8988T (cell line): ENCODE measurements at places on chromosomes 6 and 20.
A peak's percentile ranks its signal among the peaks of the same experiment; 100 is the strongest.

DNA sequence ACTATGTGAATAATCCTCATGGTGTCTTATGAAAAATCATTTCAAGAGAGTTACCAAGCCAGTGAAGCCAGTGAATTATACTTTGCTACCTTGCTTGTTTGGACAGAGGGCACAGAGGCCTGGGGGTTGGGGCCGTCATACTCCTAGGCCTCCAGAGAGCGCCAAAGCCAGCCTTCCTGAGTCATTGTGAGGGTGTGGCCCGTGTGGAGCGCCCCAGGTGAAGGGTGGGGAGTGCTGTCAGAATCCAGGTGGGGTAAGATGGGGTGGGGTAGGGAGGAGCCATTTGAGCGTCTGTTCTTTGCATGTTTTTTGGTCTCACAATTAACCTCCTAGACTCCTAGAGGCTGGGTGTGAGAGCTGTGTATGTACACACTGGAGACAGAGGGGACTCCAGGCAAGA, 71.1 kb downstream of the PERP start:
- no peak for DNase-seq

DNA sequence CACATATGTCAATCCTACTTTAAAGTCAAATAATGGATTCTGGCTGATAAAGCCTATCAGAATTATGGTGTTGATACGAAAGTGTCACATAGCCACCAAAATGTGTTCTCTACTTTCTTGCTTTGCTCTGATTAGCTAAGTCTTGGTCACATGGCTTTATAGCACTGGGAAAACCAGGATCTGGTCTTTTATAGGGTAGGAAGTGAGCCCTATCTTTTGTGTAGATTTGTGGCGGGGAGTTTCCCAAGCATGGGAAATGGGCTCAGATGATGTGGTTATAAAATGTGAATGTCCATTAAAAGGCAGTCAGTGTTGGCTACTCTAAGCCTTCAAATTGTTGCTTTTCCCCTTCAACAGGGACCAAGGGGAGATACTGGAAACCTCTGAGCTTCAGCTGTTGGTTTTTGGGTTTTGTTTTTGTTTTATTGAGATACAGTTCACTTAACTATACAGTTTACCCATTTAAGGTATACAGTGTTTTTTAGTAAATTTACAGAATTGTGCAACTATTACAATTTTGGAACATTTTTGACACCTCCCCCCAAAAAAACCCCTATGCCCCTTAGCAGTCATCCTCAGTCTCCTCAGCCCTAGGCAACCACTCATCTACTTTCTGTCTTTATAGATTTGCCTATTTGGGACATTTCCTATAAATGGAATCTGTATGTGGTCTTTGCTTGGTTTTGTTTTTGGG, 12.2 kb downstream of the RRP36 start:
- no peak for DNase-seq

DNA sequence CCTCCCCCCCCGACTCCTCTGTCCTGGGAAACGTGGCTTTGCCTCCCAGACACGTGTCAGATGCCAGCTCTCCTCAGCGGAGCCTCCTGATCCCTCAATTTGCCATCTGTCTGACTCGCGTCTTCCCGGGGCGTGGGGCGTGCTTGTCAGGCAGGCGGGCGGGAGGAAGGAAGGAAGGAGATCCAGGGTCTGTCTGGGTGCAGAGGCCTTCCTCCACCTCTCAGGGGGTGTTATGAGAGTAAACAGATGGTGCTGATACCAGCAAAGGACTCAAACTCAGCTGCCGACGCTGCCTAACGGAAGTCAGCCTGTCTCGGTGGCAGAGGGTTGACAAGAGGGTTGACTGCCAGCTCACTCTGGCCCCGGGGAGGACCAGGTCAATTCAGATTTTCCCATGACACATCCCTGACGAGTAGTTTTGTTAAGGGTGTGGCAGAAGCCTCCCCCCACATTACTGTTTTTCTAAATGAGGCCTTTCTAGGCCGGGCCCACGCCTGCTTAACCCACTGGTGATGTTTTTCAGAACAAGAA, 17.0 kb downstream of the UQCC2 start:
- DNase-seq: no peak

DNA sequence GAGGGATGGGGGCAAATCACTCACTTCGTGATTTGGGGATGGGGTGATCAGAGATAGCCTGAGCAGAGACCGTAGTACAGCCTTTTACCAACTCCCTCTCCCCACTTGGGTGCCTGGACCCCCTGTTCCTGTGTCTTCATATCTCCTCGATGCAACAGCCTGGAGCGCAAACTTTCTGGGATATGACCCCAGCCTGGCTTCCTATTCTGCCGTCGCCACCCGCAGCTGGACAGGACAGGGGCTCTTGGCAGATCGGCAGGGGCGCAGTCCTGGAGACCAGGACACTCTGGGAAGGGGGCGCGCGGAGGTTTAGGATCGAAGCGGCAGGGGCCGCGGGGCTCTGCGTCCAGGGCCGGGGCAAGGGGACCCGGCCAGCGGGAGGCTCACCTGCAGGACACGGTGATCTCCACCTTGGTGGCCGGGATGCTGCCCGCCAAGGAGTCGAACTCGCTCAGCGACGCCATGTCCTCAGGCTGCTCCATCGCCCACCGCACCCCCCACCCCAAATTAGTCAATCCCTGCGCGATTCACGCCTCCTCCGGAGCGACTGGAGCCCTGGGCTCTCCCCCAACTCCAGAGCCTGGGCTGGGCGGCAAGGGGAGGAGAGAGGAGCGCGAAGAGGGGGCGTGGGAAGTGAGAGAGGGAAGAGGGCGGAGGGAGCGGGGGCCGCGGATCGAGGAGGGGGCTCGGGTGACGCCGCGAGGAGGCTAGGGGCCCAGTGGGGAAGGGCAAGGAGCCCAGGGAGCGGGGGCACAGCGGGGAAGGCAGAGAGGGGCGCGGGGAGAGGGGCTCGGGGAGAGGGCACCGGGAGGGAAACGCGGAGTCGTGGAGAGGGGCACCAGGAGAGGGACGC, at the start of gene CPNE5:
TSS of gene CPNE5 (minus strand) at position 549 of the 853 bp plus-strand sequence. CDS start at position 482, 67 bp downstream.
- no peak for DNase-seq

DNA sequence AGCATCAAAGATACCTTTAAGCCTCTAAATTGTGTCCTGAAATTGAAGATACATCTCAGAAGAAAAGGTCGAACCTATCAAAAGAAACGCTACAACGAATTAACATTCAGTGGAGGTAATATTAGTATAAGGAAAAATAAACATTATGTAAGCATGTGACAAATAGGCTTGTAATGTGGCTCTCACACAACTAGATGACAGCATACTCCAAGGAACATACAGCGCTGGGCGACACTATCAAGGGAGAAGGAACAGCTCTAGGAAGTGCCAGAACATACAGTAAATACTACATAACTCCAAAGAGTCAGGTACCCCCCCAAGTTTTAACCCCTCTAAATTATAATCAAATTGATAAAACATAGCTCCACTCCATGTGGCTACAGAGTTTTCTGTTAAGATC, 103.5 kb downstream of the LAMP5 start:
- no peak for DNase-seq

GRCh38 chr6:63558278-63558677, 14.0 kb upstream of the LOC128125822 start:
- no peak for DNase-seq

DNA sequence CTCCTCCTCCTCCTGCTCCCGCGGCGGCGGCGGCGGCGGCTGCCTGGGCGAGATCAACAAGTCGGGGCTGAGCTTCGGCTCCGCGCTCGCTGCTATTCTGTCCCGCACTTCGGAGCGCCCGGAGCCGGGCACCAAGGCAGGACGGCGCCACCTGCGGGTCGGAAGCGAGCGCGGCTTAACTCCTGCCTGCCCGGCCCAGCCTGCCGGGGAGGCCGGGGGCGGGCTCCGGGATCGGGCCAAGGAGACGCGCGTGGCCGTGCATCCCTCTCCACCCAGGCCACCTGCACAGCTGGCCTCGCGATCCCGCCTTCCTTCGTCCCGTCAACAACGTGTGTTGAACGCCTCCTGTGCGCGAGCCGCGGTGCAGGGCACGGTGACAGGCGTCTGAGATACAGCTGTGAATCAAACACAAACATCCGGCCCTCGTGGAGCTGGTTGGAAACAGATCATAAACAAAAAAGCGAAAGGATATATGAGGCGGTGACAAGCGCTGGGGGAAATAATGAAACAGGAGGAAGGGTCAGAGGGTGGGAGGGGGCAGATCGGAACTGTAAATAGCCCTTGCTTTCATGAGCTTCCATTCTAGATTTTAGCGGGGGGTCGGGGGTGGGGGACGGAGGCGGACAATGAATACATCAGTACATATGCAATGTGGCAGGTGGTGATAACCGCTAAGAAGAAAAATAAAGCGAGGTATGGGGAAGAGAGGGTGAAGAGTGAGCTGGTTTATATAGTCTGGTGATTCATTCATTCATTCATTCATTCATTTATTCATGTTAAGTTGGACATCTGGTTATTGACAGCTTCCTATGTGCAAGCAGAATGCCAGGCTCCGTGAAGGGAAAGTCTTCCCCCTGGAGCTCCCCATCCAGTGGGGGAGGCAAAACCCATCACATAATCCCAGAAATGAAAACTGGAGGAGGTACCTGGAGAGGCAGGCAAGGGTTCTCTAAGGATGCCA, 2.0 kb upstream of the KCNB1 start:
- peak; percentile 97 for DNase-seq

GRCh38 chr20:58646703-58647102, 4.4 kb upstream of the STX16 start:
- DNase-seq: no peak

DNA sequence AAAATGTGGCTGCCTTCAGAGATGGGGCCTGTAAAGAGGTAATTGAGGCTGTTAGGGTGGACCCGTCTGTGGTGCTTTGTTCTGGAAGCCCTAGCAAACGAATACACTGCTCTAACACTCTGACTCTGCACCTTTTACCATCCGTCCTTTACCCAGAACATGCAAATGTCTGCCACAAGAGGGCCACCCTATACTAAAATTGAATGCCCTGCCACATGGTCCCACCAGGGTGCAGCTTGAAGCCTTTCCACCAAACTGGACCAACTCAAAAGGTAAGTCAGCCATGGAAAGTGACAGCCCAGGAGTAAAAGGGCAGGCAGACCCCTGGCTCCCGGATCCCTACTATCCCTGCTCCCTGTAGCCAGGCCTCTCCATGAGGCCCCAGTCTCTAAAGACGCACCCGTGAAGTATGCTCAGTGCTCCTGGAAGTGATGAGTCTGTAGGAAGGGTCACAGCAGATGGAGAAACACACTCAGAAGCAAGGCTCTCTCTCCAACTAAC, 5.8 kb upstream of the BFSP1 start:
- DNase-seq: peak; percentile 75

- no peak for DNase-seq
Measured at GRCh38 chr20:45456632-45457031, 12.9 kb upstream of the WFDC2 start.

DNA sequence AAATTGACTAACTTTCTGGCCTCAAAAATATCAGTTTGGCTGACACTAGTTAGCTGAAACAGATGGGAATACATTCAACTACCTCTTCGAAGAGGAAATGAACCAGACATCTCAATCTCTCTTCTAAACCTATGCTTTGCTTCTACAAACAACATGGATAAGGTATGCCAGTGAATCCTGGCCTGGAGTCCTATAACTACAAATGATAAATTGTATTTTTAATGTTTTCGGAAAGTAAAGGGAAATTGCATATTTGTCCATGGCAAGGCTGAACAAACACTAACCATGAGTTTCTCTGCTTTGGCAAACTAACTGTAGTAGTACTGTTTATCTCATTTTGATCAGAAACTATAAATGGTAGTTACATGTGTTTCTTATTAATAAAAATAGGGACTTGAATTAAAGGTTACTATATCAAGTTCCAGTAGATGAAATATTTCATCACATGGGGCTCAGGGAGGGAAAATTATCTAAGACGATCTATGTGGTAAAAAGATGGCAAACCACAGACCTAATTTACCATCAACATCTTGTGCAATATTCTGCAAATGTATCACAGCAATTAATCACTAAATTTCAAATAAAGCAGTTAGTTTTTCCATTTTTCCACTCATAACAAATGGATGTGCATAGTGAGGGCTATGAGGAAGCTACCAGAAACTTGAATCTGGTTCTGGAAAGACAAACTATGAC, 76.8 kb downstream of the COL12A1 start:
- DNase-seq: no peak

DNA sequence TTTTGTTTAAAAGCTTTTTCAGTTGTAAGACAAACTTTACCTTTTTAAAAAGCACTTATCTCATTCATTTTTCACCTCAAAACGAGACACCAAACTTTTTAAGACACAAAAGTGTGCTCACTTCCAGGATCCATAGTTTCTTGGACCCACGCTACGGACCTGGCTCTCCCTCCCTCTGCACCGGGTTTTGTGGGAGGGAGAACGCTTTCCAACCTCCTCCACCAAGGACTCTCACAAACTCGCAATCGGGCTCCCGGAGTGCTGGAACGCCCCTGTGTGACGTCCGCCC, 436 bp downstream of the CAGE1 start:
- peak; percentile 30 for DNase-seq

DNA sequence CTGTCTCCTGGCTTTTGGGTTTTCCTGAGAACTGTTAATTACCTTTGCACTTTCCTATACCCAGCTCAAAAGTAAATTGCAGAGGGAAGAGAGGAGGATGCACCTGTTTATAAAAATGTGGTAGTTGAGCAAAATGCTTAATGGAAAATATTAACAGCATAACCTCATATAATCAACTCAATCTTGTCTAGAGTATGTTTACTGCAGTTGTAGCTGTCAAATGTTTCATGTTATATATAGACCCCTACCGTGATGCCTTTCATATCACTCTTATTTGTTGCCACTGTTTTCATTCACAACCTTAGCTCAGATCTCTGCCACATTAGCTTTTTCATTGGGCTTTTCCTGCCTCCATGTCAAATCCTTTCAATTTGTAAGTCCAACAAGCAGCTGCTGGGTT, 36.0 kb downstream of the ANKRD6 start:
- no peak for DNase-seq

DNA sequence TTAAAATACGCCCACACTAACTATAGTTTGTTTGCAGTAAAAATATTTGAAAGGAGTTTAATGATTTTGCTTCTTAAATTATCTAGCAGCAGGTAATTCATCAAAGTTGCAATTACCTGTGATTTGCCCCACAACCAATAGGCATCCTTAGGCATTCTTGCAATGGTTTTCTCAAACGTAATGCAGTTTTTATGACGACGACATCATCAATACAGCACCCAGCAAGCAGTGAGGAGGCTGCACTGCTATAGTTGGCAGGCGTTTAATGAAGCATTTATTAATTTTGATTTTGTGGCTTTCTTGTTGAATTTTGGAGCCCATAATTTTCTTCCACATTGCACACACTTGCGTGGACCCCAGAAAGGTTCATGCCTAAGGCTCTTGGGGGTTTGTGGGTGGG, 28.1 kb upstream of the APCDD1L start:
- DNase-seq: no peak

- DNase-seq: no peak
Measured at GRCh38 chr20:33172781-33173180, 4.8 kb downstream of the BPIFA2 start.

DNA sequence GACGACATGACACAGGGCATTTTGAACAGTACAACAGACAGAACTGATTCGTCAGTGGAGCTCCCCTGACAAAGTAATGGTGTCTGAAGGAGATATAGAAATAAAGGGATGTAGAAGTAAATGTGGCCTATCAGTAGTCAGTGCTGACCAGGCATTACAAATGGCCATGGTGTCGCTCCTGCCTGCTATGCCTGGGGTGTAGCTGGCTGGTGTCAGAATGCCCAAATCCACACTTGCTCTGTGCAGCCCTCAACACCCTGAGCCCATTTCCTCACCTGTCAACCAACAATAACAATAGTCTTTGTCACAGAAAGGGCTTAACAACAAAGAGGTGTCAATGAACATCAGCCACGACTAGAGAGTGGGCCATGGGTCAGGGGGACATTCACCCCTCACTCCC, 53.2 kb downstream of the MAP3K5 start:
- DNase-seq: no peak

GRCh38 chr6:160300076-160300695, 41.6 kb upstream of the SLC22A2 start:
- DNase-seq: no peak
